HFF-Myc (cell line): ENCODE measurements at places on chromosomes 4 and X.

- DNase-seq = no peak
These were observed 394.1 kb downstream of the KCNIP4 start for GRCh38 chr4:21554500-21554899.

GRCh38 chr4:38190717-38191178, 230.6 kb downstream of the PTTG2 start:
- DNase-seq = peak; percentile 36

DNA sequence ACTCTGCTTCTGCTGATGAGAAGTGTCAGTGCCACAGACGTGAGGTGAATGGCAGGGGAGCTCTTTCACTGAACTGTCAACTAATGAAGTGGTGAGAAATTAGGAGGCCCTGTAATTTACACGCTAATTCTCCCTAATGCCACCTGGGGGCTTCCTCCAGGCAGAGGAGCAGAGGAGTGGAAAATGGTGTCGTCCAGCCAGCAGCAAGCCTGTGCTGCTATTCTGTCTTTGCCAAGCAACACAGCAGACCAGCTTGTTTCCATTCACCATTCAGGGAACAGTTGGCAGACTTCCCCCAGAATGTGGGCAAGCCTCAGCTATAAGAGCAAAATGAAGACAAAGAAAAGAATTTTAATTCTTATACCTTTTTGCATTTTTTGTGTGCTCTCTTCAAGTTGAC, 245.2 kb upstream of the TET2 start:
- DNase-seq = no peak

GRCh38 chr4:7910263-7910896, 29.3 kb downstream of the AFAP1 start:
- no peak for DNase-seq

DNA sequence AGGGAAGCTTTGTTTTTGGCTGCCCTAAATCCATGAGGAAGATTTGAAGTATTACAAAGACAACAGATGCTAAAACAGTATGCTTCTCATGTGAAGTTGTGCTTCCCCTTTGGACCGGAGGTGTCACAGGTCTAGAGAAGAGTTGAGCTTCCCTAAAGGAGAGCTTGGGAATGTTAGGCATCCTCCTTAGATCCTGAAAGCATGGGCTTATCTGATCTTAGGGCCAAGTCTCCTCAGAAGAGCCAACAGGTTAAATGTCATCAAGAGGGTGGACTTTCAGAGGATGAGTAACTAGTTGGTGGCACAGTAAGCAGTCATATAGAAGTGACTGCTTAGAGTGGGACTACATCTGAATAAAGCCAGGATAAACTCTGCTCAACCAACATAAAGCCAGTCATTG, 205.4 kb downstream of the RPA4 start:
- DNase-seq = no peak

DNA sequence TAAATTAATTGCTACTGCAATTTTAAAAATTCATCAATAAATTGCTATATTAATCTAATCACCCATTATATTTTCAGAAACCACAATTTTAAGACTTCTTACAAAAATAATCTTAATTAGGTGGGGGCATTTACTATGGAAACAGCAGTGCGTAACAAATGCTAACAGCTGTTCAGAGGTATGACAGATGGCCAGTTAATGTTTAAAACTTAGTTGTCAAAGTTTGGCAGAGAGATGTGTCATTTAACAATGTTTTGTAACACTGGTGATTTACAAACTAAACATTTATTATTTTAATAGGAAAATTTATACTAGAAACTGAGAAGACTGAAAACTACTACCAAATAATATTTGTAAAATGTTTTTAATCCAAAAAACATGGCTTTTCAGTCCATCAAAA, 85.2 kb upstream of the GPR34 start:
- DNase-seq = no peak

- DNase-seq = no peak
These were observed 177.6 kb upstream of the GLRA2 start for GRCh38 chrX:14351611-14352303.

- DNase-seq = no peak
These were observed 9.1 kb upstream of the FAM149A start for GRCh38 chr4:186095406-186095805.

GRCh38 chr4:29081234-29081955, 1638.8 kb upstream of the PCDH7 start:
- DNase-seq = no peak

DNA sequence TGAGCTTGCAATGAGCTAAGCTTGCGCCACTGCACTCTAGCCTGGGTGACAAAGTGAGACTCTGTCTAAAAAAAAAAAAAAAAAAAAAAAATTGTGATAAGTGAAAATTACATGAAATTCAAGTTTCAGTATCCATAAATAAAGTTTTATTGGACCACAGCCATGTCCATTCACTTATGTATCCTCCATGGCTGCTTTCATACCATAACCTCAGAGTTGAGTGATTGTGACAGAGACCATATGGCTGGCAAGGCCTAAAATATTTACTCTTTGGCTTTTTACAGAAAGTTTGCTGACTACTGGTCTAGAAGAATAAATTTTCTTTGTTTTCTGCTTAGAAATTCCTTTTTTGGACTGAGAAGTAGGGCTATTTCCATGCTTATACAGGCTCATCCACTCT, 11.8 kb upstream of the SHISA3 start:
- no peak for DNase-seq

- no peak for DNase-seq
These were observed 3.1 kb upstream of the NR3C2 start for GRCh38 chr4:148445071-148445859.

GRCh38 chr4:153362184-153362583, 17.7 kb downstream of the MND1 start:
- no peak for DNase-seq

DNA sequence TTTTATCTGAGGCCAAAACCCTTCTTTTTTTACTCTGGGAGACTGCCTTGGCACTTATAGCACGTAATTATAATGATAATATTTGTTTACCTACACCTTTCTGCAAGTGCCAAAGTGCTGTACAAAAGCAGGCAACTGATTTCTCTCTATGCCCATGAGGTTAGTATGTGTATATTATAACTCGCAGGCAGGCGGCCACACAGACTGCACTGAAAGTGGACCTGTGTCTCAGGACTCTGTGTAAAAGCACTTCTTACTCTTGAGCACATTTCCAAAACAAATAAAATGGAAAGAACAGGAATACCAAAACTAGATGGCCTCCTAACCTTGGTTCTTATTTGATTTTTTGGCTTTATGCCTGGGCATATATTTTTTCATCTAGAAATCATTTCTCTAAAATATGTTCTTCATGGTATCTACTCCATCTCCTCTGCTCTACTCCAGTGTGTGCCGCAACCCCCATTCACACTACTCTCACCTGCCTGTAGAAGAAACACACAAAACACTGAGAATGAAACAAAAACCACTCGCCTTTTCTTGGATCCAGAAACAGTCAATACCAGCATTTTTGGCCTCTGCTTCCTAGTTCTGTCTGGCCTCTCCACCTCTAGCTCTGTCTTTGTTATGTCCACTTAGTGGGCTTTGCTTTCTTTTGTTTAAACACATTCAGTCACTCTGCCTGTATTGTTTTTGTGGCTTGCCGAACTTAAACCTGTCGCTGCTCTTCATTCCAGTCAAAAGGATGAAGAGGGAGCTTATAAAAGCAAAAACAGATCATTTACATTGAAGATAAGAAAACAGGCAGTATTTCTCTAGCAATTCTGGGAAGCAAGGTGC, 934.5 kb upstream of the TENM3 start:
- no peak for DNase-seq

- no peak for DNase-seq
These were observed 3.1 kb upstream of the SLC6A8 start for GRCh38 chrX:153684467-153685155.

- DNase-seq = no peak
These were observed 47.9 kb upstream of the BLTP1 start for GRCh38 chr4:122104184-122104583.

- DNase-seq = no peak
These were observed 37.9 kb upstream of the SORCS2 start for GRCh38 chr4:7154351-7154981.

- no peak for DNase-seq
These were observed 500.1 kb downstream of the PCDH18 start for GRCh38 chr4:137032222-137032621.

DNA sequence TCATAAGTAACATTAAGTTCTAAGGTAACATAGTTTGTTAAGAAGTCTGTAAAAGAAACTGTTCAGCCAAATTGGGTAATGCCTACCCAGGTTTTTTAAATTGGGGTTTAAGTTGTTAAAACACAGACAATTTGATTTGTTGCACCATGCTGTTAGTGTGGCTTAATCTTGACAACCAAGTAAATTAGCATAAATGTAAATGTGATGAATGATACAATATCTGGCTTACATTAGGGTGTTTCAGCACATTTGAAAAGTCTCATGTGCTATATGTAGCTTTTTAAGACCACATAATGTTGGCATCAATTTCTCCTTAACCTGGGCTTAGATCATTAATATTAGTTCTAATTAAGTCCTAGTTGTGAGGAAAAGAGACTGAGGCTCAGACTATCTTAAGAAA, 72.4 kb upstream of the SMARCA5 start:
- no peak for DNase-seq

GRCh38 chrX:78595901-78596502, 63.1 kb downstream of the RTL3 start:
- DNase-seq = no peak

DNA sequence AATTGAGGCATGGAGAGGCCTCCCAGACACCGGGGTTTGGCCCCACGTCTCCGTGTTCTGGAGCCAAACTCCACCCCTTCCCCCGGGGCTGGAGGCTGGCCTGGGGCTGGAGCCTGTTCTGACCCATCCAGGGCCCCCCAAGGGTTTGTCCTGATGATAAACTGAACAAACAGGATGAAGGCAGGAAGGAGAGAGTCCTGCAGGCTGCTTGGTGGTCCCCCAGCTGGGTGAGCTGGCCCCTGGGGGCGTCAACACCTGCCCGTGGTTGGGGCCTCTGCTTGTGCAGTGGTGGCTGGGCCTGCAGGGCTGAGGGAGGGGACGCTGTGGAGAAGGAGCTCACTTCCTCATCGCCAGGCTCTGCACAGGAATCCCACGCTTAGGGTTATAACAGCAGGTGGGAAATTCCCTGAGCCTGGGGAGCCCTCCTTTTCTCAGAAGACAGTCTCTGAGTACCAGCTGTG, 2.3 kb downstream of the SH3TC1 start:
- DNase-seq = no peak

GRCh38 chr4:181529537-181529936, 713.7 kb upstream of the TENM3 start:
- DNase-seq = no peak

DNA sequence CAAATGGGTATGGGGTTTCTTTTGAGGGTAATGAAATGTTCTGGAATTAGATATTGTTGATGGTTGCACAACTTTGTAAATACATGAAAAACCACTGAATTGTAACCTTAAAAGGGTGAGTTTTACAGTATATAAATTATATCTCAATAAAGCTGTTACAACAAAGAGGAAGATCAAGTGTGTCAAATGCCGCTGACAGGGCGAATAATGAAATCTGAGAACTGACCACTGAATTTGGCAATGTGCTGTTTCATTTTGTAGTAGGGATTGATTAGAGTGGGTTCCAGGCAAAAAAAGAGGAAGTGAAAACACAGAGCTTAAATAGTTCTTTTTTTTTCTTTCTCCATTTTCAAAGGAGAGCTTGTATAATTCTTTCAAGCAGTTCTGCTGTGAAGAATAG, 161.1 kb upstream of the NAP1L5 start:
- DNase-seq = no peak

DNA sequence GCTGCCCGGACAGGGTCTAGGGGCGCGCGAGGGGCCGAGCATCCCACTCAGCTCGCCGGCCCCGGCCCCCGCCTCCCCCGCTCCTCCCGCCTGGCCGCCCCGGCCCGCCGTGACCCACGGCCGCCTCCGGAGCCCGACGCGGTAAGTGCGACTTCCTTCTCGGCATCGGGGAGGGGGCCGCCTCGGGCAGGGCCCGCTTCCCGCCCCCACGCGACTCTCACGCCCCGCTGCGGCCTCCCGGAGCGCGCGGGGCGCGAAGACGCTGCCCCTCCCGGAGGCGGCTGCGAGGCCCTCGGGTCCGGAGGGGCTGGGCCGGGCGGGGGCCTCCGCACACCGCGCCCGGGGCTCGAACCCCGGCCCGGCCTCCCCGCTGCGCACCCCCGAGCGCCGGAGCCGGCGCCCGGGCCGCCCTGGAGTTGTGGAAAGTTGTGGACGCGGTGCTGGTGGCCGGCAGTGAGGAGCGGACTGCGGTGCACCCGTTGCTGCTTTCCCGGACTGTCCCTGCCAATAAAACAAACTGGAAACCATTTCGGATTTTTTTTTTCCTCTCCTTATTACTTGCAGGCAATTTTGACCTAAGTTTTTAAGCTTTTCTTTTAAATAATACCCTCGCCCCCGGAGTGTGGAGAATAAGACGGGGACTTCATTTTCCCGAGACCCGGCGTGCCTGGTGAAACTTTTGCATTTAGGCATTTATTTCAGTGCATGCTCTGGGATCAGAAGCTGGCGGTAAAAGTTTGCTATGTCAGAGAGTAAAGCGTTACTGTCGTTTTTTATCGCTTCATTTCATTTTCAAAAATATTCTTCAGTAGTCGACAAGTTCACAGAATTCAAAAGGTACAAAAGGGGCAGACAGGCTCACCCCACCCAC, 13.0 kb upstream of the TMEM156 start:
- no peak for DNase-seq

- DNase-seq = no peak
These were observed 13.4 kb upstream of the CLCN4 start for GRCh38 chrX:10143071-10143983.

GRCh38 chr4:123784626-123785025, 388.0 kb downstream of the SPRY1 start:
- peak; percentile 70 for DNase-seq

- DNase-seq = no peak
These were observed 121.6 kb upstream of the TRIM2 start for GRCh38 chr4:153082322-153083301.

DNA sequence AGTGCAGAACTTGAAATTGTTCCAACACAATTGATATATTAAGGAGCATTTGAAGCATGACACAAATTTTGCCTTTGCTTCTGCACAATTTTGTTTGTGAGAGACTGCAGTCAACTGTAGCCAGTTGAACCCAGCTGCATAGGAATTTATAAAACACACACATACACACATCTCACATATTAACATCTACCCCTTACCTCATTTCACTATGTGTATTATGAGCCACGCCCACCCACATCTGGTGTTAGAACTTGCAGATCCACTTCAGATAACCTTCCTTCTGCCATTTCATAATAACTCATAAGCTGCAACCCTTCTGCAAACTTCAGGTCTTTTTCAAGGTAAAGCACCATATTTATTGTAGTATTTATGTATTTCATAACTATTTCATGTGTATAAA, 188.1 kb upstream of the WDFY3 start:
- no peak for DNase-seq

DNA sequence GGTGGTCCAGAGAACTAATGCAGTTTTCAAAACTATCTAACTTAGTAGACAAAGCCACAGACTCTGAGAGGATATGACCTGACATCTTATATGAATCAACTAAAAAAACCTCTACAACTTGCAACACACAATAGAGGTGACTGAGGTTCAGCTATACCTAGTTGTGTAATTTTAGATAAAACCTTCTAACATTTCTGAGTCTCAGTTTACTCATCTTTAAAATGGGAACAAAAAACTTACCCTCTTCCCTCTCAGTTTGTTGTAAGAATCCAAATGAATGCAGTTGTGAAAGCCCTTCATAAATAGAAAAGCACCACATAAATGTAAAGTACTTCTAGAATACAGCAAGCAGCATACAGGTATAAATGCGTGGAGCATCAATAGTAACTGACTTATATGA, 5.9 kb downstream of the SH3D19 start:
- no peak for DNase-seq

GRCh38 chr4:81120055-81120454, 89.5 kb downstream of the BMP3 start:
- DNase-seq = no peak

GRCh38 chrX:151923648-151924047, 11.0 kb downstream of the MAGEA4 start:
- no peak for DNase-seq

GRCh38 chr4:52199574-52200338, 148.7 kb downstream of the SPATA18 start:
- DNase-seq = peak; percentile 32
